ENCODE measurements at places on chromosomes 1 and 21.

- peak overlapping the region; percentile 97 for H3K4me3 ChIP-seq
- H3K4me1 ChIP-seq: peaks cover 30% of the 10 kb centered on the region
- H3K27me3 ChIP-seq: no peaks in the 10 kb centered on the region
- H3K36me3 ChIP-seq: peaks cover 3% of the 10 kb centered on the region
- DNase-seq: peak; percentile 72
These were observed 7.7 kb upstream of the MPZL1 start for GRCh38 chr1:167714098-167714438.

GRCh38 chr1:247115545-247115944, 11.4 kb upstream of the ZNF669 start:
- no peak for DNase-seq
- H3K27ac ChIP-seq: no peak overlapping the region
- peaks cover 5% of the 10 kb centered on the region for H3K36me3 ChIP-seq

- no peaks in the 10 kb centered on the region for H3K27me3 ChIP-seq
- H3K27ac ChIP-seq: peak overlapping the region; percentile 83
- peaks cover 43% of the 10 kb centered on the region for H3K4me1 ChIP-seq
- H3K36me3 ChIP-seq: peaks cover 21% of the 10 kb centered on the region
- DNase-seq: no peak
- H3K4me3 ChIP-seq: no peak overlapping the region
These were observed 14.8 kb upstream of the MATN1 start for GRCh38 chr1:30738040-30738714.

- H3K4me3 ChIP-seq: peak overlapping the region; percentile 63
- DNase-seq: no peak
- peaks cover 5% of the 10 kb centered on the region for H3K27me3 ChIP-seq
- H3K4me1 ChIP-seq: peaks cover 66% of the 10 kb centered on the region
These were observed 179.4 kb upstream of the EDN2 start for GRCh38 chr1:41663671-41664400.

GRCh38 chr1:240797050-240797449, 185.1 kb upstream of the GREM2 start:
- H3K4me3 ChIP-seq: no peak overlapping the region
- no peaks in the 10 kb centered on the region for H3K36me3 ChIP-seq
- peak overlapping the region; percentile 39 for H3K27ac ChIP-seq
- no peak for DNase-seq

- no peak overlapping the region for H3K27ac ChIP-seq
- H3K36me3 ChIP-seq: peaks cover 3% of the 10 kb centered on the region
- no peaks in the 10 kb centered on the region for H3K27me3 ChIP-seq
- peaks cover 20% of the 10 kb centered on the region for H3K4me1 ChIP-seq
- no peak overlapping the region for H3K4me3 ChIP-seq
These were observed 19.2 kb downstream of the ELAPOR1 start for GRCh38 chr1:109133002-109133706.

GRCh38 chr1:86382878-86383277, 13.2 kb downstream of the ODF2L start:
- peaks cover 4% of the 10 kb centered on the region for H3K36me3 ChIP-seq
- no peaks in the 10 kb centered on the region for H3K27me3 ChIP-seq
- no peak for DNase-seq
- H3K4me3 ChIP-seq: no peak overlapping the region
- H3K4me1 ChIP-seq: peaks cover 2% of the 10 kb centered on the region

GRCh38 chr21:21624674-21625073, 626.5 kb downstream of the NCAM2 start:
- H3K27ac ChIP-seq: no peak overlapping the region
- no peak overlapping the region for H3K4me3 ChIP-seq
- H3K4me1 ChIP-seq: no peaks in the 10 kb centered on the region
- H3K36me3 ChIP-seq: no peaks in the 10 kb centered on the region

DNA sequence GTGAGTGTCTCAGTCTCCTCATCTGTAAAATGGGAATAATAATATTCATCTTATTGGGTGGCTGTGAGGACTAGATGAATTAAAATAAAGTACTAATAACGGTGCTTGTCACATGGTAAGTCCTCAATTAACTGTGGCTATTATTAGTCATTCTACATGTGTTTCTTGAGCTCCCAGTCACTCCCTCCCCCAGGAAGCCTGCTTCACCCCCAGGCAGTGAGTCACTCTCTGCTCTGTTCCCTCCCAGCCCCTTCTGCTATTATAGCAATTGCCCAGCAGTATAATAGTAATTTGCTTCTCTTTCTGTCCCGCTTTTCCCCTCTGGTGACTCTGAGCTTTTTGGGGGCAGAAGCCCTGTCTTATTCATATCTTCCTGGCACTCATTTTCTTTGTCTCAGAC, 102.0 kb downstream of the BEND5 start:
- H3K4me3 ChIP-seq: no peak overlapping the region
- H3K27me3 ChIP-seq: peaks cover 46% of the 10 kb centered on the region
- peaks cover 2% of the 10 kb centered on the region for H3K36me3 ChIP-seq
- no peak overlapping the region for H3K27ac ChIP-seq
- peaks cover 3% of the 10 kb centered on the region for H3K4me1 ChIP-seq

GRCh38 chr1:27408151-27408550, 15.7 kb downstream of the GPR3 start:
- no peak overlapping the region for H3K4me3 ChIP-seq
- peaks cover 3% of the 10 kb centered on the region for H3K4me1 ChIP-seq
- H3K27ac ChIP-seq: no peak overlapping the region
- H3K36me3 ChIP-seq: no peaks in the 10 kb centered on the region

DNA sequence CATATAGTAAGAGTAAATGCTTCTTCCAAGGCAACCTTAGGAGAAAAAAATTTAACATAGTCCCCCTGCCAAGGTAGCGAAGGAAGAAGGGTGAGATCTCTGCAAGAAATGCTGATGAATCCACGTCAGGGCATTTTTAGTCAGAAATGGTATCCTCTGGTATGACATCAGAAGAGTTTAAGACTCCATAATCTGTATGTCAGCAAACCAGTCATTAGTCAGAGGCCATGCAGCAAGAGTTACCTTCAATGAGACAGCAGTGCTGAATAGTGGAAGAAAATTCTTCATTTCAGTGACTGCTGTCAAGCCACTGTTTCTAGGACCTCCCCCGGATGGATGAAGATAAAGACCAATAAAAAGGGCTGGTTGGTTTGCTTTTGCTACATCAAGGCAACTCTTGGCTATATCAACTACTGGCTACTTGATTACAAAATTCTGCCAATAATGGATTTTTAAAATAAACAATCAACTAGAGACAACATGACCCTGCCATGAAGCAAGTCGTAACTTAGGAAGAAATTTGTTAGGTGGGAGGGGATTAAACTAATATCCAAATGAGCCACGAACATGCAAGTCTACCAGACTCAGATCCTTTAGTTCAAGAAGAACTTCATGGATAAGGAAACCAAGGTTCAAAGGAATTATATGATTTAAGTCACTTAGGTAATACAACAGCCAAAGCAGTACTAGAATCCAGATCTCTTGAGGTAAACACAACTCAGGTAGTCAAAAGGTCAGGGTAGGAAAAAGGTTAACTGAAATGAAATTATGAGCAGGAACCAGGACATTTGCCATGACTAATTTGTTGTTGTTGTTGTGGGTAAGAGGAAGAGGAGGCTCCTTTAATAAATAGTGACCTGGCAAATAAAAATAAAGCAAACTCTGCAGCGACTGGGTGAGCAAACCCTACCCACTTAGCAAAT, 25.6 kb upstream of the GUCA2A start:
- H3K27ac ChIP-seq: no peak overlapping the region
- peaks cover 21% of the 10 kb centered on the region for H3K36me3 ChIP-seq
- no peaks in the 10 kb centered on the region for H3K27me3 ChIP-seq
- DNase-seq: no peak

GRCh38 chr1:214332946-214333798, 52.2 kb downstream of the SMYD2 start:
- H3K27me3 ChIP-seq: no peaks in the 10 kb centered on the region
- H3K27ac ChIP-seq: no peak overlapping the region
- peaks cover 2% of the 10 kb centered on the region for H3K4me1 ChIP-seq
- DNase-seq: no peak
- H3K4me3 ChIP-seq: no peak overlapping the region

DNA sequence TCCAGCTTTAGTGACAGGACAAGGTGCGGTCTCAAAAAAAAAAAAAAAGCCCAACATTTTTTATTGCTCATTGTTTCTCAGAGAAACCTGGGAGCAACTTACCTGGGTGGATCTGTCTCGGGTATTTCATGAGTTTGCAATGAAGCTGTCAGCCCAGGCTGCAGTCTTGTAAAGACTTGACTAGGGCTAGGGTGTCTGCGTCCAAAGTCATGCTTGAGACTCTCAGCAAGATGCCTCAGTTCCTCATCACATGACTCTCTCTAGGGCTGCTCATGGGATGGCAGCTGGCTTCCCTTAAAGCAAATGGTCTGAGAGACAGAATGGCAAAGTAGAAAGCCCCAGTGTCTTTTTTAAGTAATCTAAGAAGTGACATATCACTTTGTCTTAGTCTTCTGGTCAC, 8.1 kb downstream of the GABPA start:
- peaks cover 5% of the 10 kb centered on the region for H3K36me3 ChIP-seq
- H3K27me3 ChIP-seq: no peaks in the 10 kb centered on the region
- no peak overlapping the region for H3K4me3 ChIP-seq
- no peak for DNase-seq

DNA sequence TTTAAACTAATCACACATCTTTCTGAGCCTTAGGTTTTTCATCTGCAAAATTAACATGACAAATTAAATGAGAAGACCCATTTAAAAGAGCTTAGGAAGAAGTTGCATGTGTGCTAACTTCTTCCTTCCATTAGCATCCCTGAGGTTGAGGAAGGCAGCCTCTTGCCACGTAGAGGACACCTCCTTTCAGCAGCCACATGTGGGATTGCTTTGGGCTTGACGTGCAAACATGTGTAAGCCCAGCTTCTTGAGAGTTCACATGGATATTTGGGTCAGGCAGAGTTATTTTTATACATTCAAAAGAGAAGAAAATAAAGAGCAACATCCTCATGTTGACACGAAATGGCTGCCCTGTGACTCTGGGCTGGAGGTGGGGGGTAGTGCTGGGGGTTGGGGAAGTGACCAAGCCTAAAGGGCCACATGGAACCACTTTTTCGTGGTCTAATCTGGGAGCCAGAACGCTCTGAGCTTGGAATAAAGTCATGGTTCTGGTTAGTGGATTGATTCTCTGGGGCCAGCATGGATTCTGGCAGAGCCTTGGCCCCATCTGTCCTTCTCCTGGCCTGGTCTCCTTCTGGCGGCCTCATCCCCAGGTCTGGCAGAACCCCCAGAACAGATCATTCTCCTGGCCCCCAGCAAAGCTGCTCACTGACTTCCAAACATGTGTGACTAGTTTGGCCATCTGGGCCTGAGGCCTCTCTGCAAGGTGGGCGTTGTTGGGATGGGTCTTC, 137.1 kb upstream of the USP24 start:
- H3K27me3 ChIP-seq: peaks cover 23% of the 10 kb centered on the region
- H3K27ac ChIP-seq: no peak overlapping the region
- no peaks in the 10 kb centered on the region for H3K36me3 ChIP-seq

- H3K27me3 ChIP-seq: peaks cover 20% of the 10 kb centered on the region
- no peak overlapping the region for H3K27ac ChIP-seq
- DNase-seq: no peak
- no peaks in the 10 kb centered on the region for H3K36me3 ChIP-seq
These were observed 103.7 kb downstream of the BARHL2 start for GRCh38 chr1:90613371-90613770.

DNA sequence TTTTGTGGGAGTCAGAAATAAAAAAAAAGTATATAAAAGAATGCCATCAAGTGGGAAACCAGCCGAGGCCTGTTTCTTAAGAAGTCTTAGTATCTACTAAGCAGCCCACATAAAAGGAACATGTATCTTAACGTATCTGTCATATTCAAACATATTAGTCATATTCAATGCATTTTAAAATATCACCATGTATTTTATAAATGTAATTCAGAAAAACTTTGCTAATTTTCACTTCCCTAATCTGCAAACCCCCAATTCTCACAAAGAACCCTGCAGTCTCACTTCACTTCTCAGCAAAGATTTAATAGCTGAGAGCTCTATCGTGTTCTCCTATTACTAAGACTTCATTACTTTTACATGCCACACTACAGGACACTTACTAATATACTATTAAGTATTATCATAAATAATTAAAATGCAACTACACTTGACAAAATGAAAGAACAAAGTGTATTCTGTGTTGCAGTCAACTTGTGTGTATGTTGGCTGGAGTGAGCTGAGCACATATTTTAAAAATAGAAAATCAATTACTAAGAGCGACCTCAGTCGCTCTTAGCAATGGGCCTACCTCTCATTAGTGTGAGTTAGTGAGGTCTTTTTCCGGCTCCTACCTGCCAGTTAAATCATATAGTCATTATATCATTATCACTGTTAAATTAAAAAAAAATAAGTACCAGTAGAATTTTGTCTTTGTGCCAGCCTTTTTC, 484.3 kb downstream of the LMO4 start:
- H3K36me3 ChIP-seq: no peaks in the 10 kb centered on the region
- H3K4me1 ChIP-seq: no peaks in the 10 kb centered on the region
- no peak for DNase-seq
- H3K27ac ChIP-seq: no peak overlapping the region

GRCh38 chr1:184193451-184193850, 141.9 kb downstream of the TSEN15 start:
- no peak overlapping the region for H3K27ac ChIP-seq
- H3K4me3 ChIP-seq: no peak overlapping the region
- DNase-seq: no peak
- H3K27me3 ChIP-seq: peaks cover 34% of the 10 kb centered on the region
- H3K4me1 ChIP-seq: no peaks in the 10 kb centered on the region

DNA sequence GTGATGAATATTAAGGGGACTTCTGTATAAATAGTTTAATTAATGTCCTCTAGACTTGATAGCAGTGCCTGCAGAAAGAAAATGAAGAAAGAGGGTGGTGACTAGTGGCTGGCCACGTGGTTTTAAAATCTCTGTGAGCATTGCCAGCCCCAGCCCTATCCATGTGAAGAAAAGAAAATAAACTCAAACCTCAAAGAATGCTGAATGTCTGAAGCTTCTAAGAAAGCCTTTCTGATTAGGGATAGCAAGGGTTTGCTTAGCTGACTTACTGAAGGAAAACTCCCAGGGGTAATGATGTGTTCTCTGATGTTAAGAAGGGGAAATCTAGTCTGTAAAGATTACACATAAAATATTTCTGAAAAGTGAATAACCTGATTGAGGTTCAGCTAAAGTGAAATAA, 31.8 kb downstream of the ADGRL2 start:
- H3K4me3 ChIP-seq: no peak overlapping the region
- H3K27me3 ChIP-seq: no peaks in the 10 kb centered on the region
- no peaks in the 10 kb centered on the region for H3K36me3 ChIP-seq
- no peaks in the 10 kb centered on the region for H3K4me1 ChIP-seq

DNA sequence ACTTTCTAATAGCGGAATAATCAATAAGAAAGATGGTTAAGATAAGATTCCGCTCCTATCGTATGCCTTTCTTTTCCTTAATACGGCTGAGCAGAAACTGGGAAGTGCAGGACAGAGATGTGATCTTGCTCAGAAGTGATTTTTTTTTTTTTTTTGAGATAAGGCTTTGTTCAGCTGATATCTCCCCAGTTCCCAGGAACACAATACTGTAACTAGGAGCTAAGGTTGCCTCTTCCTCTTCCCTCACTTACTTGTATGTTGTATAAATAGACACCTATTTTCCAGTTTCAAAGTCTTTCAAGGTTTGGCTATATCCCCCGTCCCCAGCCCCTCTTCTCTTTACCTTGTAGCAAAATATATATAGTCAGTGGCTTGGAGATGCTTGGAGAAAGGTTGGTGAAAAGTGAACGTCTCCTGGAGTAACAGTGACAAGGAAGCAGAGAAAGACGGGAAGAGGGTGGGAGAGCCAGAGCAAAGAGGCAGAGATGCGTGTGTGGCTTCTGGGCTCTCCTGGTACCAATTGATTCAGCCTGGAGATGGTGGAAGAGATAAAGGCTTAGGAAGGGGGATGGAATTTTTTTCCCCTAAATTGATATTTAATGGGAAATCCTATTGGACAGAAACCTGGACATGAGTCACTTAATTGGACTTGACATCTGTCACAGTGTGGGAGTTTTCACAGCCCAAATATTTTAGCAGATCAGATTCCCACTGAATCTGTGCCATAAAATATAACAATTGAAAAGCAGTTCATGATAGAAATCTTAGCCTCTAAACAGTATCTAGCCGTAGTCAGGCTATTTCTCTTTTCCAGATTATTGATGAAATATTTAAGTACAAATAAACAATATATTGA, at the start of gene NHLH2:
Gene NHLH2 (minus strand): TSS at position 522 of the 856 bp plus-strand sequence. CDS start 2,754 bp downstream, outside the sequence.
- H3K27ac ChIP-seq: no peak within 1 kb of the TSS
- peaks cover 5% of the 10 kb centered on the region for H3K36me3 ChIP-seq
- H3K4me3 ChIP-seq: no peak within 1 kb of the TSS

All from T-helper 17 cell (primary cell).